Activated CD8-positive, alpha-beta memory T cell treated with anti-CD3 and anti-CD28 coated beads, Interleukin-2, amount 10 ng/mL, durations not matched to agents 7 days and 5 days (primary cell): ENCODE measurements at places on chromosomes 1 and 21.

DNA sequence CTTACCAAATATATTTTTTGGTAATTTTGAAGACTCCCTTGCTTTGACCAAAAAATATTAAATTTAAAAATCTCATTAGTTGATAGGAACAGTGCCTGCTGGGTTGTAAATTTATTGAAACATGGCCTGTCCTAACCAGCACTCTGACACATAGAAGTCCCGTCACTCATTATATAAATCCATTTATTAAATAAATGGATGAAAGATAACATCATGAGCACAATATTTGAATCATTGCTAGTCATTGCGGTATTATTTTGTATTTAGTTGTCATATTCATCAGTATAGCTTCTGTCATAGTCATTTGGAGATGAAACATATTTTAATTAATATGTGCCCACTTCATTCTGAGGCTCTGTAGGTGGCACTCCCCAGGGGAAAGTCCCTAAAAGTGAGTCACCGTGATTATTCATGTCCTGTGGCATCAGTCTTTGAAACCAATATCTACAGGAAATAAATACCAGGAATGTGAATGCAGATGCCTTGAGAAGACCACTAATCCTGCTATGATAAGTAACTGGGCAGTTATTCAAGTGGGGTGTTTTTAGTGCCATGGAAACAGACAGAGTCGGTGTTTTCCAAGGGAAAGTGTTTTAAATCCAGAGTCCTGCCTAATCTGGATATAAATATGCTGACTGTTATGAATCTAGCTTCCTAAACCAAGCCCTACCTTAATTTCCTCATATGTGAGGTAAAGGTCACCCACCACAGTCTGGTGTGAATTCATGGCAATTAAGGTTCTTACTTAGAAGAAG is 302.0 kb downstream of the DUSP10 start:
- DNase-seq: peak; percentile 56

DNA sequence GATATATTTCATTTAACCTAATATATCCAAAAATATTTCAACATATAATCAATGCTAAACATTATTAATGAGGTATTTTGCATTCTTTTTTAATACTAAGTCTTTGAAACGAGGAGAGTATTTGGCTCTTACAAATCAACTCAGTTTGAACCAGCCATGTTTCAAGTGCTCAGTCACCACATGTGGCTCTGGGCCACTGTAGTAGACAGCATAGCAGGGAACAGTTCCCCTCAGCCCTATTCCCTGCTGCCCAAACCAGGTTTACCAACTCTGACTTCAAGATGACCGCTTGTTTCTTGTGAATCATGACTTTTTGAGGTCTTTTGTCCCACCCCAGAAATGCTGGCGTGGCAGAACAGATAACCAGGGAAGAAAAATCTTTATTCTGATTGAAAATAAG is 5.7 kb downstream of the ZNF672 start:
- no peak for DNase-seq

DNA sequence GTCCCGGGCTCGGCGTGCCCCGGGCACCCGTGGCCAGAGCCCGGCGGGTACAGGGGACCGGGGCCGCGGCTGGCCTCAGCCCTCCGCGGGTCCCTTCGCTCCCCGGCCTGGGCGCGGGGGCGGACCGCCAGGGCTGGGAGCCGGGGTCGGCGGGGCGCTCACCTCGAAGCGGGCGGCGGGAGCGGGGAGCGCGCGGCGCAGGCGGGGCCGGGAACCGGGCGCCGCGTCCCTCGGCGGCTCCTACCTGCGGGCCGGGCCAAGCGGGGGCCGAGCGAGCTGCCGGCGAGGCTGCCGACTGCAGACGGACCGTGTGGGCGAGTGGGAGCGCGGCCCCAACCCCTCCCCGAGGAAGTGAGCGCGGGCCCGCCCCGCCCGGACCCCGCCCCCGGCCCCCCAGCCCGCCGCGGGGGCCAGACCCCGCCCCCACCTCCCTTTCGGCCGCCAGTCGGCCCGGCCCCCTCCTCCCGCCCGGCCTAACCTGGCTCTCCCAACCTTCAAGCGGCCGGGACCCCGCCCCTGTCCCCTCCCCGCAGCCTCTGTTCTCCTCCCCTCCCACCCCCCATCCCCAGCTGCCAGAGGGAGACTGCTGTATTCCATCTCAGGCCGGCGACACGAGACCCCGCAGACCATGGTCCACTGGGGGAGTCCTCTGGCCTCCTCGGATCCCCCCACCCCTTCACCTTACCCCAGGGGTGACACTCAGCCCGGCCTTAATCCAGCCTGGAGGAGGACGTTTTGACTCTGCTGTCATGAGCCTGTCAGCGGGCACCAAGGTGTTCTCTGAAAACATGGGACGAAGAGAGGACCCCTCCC is at the start of gene FHL3:
FHL3 (minus strand) TSS at position 320 of the 813 bp plus-strand sequence. CDS start 6,102 bp downstream, outside the sequence.
- peak; percentile 58 for DNase-seq

- no peak for DNase-seq
Measured at GRCh38 chr1:226044514-226045101, 17.9 kb upstream of the H3-3A start.

- no peak for DNase-seq
Measured at GRCh38 chr1:28921286-28921869, 7.0 kb downstream of the EPB41 start.

DNA sequence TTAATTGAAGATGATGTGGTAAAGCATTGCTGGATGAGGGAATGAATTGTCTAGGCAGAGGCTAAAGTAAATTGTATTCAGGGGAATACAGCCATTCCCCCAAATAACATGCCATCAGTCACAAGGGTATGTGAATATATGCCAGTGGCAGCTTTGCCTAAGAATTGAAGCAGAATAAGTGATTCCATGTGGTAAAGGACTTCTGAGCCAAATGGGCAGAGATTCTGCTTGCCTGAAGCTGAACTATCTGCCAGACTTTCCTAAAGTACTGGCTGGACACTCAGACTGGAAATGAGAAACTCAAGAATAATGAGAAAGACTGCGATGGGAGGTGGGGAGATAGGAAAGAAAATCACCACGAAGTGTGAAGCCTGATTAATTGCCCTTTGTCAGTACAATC is 2.4 kb downstream of the LIX1L start:
- DNase-seq: no peak

DNA sequence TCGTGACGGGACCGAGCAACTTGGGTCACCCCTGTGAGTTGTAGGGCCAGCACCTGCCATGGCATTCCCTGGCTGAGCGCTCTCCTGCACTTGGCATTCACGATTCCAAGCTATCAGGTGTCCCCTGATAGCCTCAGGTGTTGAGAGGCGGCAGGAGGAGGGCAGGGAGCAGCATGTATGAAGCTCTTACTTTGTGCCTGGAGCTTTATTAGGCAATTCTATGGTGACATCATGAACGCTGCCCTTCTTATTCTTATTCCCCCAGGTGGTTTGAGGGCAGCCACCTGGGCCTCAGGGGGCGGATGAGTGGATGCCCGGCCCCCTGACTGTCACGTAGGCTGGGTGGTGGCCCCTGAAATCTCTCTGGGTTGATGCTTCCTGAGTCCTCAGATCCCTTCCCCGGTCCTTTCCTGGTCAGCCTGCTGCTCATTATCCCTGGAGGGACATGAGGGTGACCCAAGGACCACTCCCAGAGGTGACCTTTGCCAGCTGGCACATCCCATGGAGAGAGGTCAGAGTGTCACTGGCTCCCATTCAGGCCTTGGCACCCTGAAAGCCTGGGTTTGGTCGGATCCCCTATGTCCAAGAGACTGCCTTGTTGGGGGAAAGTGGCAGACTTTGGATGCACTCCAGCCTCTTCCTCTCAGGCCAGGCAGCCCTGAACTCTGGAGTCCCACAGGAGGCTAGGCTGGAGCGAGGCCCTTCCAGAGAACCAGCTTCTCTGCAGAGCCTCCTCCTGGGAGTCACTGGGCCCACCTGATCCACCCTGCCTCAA is 51.9 kb downstream of the SPSB1 start:
- DNase-seq: no peak

- no peak for DNase-seq
Measured at GRCh38 chr1:89975540-89976125, 19.3 kb upstream of the ZNF326 start.

- no peak for DNase-seq
Measured at GRCh38 chr1:155591770-155592169, 18.2 kb upstream of the MSTO1 start.

GRCh38 chr1:83905315-83905907 is 93.5 kb downstream of the TTLL7 start:
- DNase-seq: no peak

- no peak for DNase-seq
Measured at GRCh38 chr1:11886986-11887665, 28.4 kb upstream of the NPPB start.

- no peak for DNase-seq
Measured at GRCh38 chr1:228076796-228077430, 5.6 kb upstream of the ARF1 start.

GRCh38 chr1:212229654-212230053 is 55.6 kb upstream of the PPP2R5A start:
- no peak for DNase-seq

- no peak for DNase-seq
Measured at GRCh38 chr1:229716069-229716468, 90.0 kb downstream of the URB2 start.

DNA sequence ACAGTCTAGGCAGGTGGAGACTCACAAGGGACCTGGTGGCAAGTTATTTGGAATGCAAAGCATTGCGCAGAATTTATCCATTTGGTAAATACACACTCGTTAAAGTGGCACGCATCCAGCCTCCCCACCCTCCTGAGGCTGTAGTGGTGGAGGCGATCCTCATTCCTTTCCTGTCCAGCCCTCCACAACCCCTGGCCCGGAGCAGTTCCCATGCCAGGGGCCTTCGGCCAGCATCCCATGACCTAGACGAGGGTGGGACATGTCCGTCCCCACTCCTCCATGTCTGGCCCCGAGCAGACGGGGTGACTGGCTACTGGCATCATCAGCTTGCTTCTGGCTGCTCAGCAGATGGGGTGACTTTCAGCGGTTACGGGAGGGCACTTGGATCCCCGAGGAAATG is 281.5 kb upstream of the VAMP3 start:
- DNase-seq: no peak

GRCh38 chr1:177798614-177799013 is 171.2 kb downstream of the SEC16B start:
- no peak for DNase-seq

DNA sequence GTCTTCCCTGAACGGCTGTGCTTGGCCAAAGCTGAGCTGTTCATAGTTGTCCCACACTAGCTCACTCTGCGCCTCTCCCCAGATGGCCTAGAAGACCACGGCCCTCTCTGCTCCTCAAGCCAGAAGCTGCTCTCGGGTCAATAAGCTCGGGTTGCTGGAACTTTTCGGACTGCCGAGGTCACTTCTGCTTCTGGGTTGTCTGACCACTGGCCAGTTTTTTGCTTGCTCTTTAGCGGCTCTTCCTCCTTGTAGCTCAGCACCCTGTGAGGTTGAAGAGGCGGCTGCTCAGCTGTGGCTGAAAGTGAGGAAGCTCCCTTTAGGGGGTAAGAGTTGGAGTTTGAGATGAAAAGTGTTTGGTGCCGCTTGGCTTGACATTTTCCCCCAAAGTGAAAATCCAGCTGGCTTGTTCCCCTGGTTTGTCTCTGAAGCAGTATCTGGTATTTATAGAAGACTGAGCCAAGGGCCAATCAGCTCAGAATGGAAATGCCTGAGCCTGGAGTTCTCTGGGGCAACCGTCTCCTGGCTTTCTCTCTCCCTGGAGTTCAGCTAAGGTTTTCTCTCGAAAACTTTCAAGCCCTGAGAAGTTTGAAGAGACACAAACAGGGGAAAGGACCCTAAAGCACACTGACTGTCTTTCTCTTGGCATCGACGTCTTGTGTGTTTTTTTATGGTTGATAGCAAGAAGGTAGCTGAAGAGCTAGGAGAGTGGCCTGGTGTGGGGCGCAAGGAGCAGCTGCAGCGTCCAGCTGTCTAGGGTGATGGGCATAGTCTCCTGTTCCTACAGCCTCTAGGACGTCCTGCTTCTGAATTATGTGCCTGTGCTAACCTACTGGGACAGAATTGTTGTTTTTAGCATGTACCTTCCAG is 72.0 kb downstream of the SYT6 start:
- no peak for DNase-seq

GRCh38 chr1:205975387-205975998 is 27.7 kb downstream of the RAB7B start:
- no peak for DNase-seq

DNA sequence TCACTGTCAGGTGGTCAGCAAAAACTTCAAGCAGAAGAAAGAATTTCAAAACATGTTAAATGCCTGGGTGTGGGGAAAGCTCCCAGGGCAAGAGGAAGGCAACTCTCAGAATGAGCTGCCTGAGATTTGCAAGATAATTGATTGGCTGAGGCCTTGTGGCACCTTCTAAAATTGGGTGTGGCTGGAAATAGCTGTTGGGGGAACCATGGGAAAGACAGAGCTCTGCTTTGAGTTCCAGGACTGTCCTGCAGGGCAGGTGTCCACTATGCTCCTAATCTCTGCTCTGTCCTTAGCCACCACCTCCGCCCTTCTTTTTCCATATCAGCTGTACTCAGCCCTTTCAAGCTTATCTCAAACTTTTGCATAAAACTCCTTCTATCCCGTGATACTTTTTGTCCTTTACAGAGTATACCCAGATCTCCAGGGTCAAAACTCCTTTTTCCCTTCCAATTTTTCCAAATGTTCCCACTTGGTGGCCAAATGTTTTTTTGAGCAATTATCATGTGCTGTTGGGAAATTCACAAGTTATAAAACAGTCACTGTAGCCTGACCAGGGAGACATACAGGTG is 23.8 kb upstream of the PPP2R5A start:
- no peak for DNase-seq

- DNase-seq: no peak
Measured at GRCh38 chr21:30227633-30228404, 11.9 kb upstream of the CLDN8 start.

DNA sequence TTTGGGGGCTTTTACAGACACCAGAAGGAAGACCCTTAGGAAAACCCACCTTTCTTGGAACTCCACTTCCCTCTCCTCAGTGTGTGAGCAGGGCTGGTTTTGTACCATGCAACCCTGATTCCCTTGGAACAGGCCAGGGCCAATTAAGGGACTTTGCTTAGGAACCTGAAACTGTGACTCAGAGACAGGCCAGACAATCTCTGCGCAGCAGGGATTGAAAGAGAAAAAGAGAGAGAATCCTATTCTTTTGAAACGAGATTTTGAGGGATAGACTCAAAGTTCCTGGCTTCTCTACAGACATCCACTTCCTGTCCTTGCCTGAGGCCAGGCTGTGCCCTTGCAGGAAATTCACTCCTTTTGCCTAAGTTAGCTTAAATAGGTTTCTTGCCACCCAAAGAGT is 23.1 kb upstream of the C1orf198 start:
- DNase-seq: no peak

GRCh38 chr21:25960402-25960801 is 210.2 kb downstream of the APP start:
- DNase-seq: no peak

- DNase-seq: no peak
Measured at GRCh38 chr1:219074084-219074728, 99.5 kb upstream of the LYPLAL1 start.

GRCh38 chr1:189929501-189930099 is 548.1 kb downstream of the BRINP3 start:
- no peak for DNase-seq

GRCh38 chr1:59684698-59685097 is 130.1 kb upstream of the HOOK1 start:
- DNase-seq: no peak

DNA sequence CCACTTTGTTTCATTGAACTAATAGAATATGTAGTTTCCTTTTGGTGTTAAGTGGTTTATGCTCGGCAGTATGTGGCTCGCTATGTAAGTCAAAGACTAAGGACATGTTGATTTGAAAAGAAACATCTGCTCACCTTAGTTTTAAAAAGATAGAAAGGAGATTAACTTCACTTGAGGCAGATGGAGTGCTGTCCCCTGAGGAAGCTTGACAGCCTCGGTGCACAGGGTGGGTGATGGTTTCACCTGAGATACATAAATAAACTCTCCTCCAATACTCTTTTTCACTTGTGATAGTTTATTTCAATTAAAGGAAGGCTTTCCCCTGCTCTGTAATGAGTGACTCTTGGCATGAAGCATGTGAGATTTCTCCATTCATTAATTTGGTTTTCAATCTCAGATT is 70.8 kb upstream of the FMN2 start:
- no peak for DNase-seq
